ENCODE measurements at places on chromosomes 1 and 21. TPM values are rescaled to one million over a fixed set of nuclear protein-coding genes. Genes with fewer than 3 reads are reported as not detected.

GRCh38 chr1:65265651-65266351, 43.5 kb upstream of the DNAJC6 start:
- peak; percentile 20 for DNase-seq

GRCh38 chr1:32972814-32973428, 8.3 kb upstream of the RNF19B start:
- no peak for DNase-seq

Gene OPRD1
- under 0.01 TPM for total RNA-seq

GRCh38 chr1:22710701-22711049, at the start of gene EPHB2:
Gene EPHB2, plus strand, starts transcription at chr1:22710839. Its CDS starts 144 bp downstream, at chr1:22710983.
- no peak for DNase-seq

- DNase-seq: no peak
These were observed 2.4 kb downstream of the NHLH2 start for GRCh38 chr1:115838431-115839028.

- no peak for DNase-seq
These were observed 187.1 kb downstream of the HIVEP3 start for GRCh38 chr1:41731516-41732030.

DNA sequence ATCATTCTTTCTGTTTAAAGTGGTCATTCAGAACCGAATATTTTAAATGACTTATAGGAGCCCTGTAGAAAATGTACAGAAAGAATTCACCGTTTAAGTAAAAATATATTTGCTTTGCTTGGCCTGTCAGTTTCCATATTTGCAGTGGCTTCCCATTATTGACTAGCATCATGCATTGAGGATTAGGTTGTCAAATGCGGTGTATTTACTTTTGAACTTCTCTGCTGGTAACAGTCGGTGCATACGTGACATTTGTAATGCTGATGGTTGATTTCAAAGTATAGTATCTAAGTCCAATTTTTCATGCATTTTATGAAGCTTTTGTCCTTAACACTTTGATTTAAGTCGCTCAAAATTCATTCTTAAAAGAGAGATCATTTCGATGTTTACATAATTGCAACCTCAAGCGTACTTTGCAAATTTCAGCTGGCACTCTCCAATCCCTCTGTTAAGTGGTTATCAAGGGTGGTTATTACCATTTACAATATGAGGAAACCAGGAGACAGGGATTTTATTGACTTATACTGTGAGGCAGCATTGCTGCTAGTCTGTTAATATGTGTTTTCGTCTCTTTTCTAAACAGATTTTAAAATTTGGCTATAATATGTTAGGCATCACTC, 201.6 kb downstream of the SDCCAG8 start:
- DNase-seq: no peak

GRCh38 chr1:17952506-17952905, 155.1 kb upstream of the IGSF21 start:
- no peak for DNase-seq

Gene NCAM2
- total RNA-seq: 0.26 TPM

- DNase-seq: no peak
These were observed at the start of gene NPR1 for GRCh38 chr1:153678519-153679336. Gene NPR1, plus strand, starts transcription at chr1:153678688. Its CDS starts 421 bp downstream, at chr1:153679109.

DNA sequence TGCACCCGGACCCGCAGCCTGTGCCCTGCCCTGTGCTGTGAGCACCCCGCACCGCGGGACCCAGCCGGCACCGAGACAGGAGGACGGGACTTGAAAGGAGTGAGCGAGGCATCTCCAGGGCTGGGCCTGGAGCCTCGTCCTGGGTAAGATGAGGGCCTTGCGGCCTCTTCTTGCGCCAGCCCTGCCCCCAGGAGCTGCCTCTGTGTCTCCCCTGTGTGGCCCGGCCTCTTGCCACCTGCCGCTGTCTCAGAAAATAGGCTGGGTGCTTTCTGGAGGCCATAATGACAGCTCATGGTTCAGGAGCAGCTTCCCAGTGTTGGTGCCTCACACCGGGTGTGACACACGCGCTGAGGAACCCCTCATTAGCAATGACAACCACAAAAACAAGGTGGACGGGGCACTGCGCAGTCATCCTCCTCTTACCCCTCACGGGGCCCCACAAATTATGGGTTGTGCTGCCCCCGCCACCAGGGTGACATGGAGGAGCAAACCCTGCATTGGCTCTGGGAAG, 161.5 kb upstream of the C1orf174 start:
- DNase-seq: no peak

- DNase-seq: no peak
These were observed 44.1 kb downstream of the OLFML3 start for GRCh38 chr1:114023377-114023776.

DNA sequence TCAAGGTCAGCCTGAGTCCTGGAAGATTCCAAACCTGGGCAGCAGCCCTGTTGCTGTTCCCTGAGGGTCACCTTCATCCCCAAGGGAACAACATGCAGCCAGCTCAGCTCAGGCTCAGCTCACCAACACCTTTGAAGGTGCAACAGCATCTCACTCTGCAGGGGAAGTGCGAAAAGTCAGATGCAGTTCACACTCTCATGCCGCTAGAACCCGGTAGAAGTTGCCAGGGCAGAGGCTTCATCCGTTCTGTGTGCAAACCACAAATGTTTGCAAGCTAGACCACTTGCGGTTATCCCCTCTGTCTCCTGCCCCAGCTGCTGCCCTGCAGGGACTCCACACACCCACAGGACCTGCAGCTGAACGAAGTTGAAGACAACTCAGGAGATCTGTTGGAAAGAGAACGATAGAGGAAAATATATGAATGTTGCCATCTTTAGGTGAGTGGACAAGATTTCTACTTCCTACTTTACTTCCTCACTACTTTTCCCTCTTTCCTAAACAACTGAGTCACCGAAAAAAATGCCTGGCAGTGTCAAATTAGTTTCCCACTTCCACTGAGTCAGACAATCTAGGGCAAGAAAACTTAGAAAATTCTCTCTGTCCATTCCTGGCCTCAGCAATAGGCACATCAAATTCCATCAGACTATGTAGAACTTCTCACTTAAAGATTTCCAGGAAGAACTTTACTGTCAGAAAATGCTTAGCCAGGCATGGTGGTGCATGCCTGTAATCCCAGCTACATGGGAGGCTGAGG, 1.8 kb upstream of the FCRL6 start:
- no peak for DNase-seq

GRCh38 chr21:38646213-38646837, 148.0 kb upstream of the ERG start:
- peak; percentile 99 for DNase-seq

DNA sequence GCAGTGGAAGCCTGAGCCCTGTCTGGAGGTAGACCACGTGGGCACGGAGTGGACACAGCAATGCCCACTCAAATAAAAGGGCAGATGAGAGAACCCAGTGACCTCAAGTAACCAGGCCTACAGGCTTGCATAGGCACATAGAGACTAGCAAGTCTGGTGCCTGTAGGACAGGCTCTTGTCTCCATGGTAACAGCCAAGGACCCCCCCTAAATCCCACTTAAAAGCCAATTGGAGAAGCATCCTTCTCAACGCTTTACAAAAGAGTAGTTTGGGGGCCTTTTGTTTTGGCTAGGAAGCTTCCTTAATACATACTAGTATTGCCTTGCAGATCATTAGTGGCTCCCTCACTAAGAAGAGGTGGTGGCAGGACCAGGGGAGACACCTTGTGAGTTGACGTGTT, 63.9 kb downstream of the VWA5B1 start:
- DNase-seq: no peak

- no peak for DNase-seq
These were observed 4.3 kb downstream of the ZNF684 start for GRCh38 chr1:40535732-40536131.

DNA sequence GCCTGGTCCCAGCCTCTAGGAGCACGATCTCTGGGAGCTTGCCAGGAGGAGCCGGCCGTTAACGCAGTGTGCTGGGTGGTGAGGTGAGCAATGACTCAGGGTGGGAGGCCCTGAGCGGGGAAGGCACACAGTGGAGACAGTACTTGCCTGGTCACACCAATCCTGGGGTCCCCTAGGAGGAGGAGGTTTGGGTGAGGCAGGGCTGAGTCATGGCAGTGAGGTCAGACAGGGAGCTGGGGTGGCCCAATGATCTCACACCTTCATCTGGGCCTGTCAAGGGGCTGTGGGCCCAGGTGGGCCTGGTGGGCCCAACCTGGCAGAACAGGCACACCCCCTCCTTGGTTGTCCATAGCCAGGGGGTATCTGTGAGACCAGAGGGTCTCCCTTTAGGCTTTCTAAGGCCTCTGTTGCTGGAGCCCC, 8.6 kb upstream of the EDN2 start:
- peak; percentile 95 for DNase-seq

Gene KPRP
- total RNA-seq: not detected

DNA sequence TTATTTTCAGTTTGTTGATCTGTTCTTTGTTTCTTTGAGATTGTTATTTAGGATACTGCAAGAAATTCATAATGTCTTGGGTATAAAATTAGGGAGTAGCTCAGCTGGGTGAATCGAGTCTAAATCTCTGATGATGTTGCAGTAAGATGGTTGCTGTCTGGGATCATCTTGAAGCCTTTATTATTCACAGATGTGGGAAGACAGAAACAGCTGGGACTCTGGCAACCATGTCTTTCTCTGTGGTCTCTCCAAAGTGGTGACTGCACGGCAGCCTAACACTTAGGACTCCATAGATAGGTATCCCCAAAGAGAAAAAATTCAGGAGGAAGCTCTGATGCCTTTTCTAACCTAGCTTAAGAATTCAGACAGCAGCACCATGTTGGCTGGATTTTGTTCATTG, 52.7 kb downstream of the RAP1A start:
- no peak for DNase-seq

DNA sequence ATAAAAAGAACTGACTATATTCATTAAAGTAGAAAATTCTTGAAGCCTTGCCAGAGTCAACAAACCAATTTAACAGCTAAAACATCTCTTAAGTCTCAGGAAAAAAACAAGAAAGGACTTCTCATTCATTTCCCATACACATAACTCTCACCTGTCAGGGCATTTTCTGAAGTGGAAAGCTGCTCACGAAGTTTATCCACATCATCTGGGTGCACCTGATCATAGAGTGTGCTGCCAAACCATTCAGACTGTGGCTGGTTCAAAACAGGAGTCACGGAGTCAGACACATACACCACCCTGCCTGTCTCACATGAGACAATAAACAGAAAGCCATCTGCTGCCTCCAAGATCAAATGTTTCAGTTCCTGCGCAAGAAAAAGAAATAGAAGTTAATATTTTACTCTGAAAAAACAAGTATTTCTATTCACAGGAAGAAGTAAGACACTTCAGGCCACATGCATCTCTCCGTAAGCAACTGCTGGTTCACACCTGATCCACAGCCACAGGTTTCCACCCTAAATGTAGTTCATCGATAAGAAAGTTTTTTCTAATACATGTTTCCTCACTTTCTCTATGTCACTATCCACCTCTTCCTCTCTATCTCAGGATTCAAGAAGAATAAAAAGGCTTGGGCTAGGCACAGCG, 28.2 kb upstream of the CTSK start:
- DNase-seq: no peak

Gene HSD11B1
- total RNA-seq: 4.1 TPM

Gene SPRR2G
- total RNA-seq: not detected

- DNase-seq: peak; percentile 2
These were observed 260.0 kb downstream of the LRRC7 start for GRCh38 chr1:69827732-69828131.

- no peak for DNase-seq
These were observed 8.0 kb upstream of the B4GALT3 start for GRCh38 chr1:161185282-161185682.

DNA sequence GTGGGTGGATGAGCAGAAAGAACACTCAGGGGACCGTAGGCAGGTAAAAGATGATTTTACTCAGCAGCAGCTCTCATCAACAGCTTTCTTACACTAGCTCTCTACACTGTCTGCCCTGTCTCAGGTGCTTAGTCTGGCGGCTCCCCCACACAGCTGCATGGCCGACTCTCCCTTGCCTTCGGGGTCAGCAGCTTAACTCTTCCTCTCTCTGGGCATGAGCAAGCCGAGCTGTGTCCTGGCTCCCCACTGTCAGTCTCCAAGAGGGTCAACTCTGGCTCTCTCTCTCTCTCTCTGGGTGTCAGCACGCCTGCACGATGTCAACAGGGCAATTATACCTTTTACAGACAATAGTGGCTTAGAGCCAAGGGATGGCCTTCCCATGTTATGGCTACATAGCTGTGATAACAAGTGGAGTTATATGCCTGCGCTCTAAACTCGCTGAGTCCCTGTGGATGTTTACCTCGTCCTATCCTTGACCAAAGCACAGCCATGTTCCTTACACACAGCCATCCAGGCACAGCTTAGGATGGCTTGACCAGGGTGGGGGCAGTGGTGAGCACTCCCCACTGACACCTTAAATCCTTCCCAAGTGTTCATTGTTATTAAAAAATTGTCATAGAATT, 3.1 kb upstream of the BCL10 start:
- no peak for DNase-seq

Gene SELENON
- total RNA-seq: 3.4 TPM

DNA sequence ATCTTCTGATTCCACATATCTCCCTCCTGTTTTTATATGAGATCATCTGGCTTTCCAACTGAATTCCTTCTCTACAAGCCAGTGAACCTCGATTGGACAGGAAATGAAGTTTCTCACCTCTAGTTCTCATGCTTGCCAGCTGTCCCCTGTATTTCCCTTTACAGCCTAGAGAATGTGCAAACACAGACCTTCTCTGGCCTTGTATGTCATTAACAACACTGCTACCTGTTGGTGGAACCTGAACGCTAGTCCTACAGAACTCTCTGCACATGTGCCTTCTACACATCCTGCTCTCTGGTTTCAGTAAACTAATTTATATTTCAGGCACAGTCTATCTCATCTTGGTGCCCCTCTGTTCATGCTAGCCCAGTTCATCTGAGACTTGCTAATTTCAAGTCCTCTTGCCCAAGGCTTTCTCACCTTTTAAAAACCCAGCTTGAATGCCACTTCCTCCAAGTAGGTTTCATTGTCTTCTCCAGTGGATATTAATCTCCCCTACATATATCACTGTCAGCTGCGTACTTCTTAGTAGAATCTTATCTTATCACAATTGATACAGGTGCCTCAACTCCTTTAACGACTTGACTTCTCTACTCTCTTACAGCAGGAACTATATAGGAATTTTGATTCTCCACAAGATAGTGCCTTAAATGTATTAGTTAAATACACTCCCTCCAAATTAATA, 549.9 kb downstream of the PLPP3 start:
- DNase-seq: no peak

DNA sequence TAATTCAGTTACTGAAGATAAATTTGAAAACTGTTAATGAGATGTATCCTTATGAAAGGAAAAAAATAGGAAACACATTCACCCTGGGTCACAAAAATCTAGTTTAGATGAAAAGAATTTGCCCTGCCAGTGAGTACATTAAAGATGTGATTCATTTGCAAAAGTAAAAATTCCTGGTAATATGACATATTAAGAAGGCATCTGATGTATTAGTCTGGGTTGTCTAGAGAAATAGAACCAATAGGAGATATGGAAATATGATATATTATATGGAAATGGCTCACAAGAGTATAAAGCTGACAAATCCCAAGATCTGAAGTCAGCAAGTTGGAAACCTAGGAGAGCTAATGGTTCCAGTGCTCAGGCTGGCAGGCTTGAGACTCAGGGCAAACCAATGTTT, 153.8 kb downstream of the MRPL39 start:
- peak; percentile 12 for DNase-seq

Measured in bronchial epithelial cell (primary cell).